ENCODE measurements at places on chromosomes 2 and 18.

GRCh38 chr2:239554766-239555570 is 154.1 kb upstream of the HDAC4 start:
- DNase-seq, result no peak

DNA sequence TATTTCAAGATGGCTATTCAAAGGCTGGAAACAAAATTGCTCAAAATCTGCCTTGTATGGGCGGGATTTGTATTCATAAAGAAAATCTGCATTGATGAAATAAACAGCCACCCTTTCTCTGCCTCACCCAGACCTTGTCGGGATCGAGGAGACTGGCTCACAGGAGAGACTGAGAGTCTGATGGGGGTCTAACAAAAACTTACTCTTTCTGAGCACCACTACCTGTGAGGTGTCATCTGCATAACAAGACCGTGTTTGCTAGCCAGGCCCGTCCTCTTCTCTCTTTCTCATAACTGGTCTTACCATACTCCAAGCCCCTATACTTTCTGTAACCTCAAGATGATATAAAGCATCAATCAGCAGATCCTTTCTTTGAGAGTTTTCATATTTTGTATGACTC is 115.6 kb downstream of the INO80D start:
- DNase-seq, result no peak

- no peak for DNase-seq
Observed at GRCh38 chr2:96882906-96883305, 13.0 kb upstream of the SEMA4C start.

DNA sequence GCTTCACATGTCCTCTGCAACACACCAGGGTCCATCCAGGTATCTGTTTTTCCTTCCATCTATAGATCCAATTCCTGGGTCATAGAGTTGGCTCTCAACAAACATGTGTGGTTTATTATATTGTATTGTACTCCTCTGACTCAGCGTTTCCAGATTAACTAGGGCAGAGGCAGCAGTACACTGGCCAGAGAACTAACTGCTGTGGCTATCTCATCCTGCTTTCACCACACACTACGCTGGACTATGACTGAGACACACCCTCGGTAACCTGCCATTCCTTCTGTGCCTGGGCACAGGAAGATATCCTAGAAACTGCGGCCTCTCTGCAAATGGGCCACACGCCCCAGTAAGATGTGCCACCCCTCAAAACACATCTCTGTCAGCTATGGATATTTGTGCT is 159.8 kb upstream of the STK17B start:
- DNase-seq, result no peak

DNA sequence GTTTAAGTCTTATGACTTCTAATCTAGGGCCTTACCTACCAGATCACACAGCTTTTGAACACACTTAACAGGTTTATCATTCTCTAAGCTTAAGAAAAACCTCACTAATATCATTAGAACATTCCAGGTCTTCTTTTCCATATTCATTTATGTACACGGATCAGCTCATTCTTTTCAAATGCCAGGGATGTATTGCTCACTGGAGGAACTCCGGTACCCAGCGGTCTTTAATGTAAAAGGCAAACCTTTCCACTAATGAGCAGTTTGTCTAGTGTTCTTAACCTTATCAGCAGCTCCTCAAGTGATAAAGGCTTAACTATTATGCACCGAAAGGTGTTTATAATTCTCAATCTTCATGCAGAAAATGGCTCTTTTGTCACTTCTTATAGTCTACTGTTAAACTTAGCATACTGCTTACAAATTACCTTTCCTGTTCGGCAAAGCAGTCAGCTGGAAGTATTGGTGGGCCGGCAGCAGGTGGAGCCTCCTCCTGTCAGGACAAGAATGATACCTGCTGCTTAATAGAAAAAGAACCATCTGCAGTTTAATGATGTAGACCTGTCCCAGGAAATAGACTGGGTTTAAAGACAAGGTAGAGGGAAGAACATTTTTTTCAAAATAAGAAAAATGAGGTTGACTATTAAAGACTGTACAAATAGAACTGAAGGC is 142.7 kb downstream of the FIGN start:
- DNase-seq, result no peak

- no peak for DNase-seq
Observed at GRCh38 chr2:88355486-88355885, 97.0 kb downstream of the FOXI3 start.

DNA sequence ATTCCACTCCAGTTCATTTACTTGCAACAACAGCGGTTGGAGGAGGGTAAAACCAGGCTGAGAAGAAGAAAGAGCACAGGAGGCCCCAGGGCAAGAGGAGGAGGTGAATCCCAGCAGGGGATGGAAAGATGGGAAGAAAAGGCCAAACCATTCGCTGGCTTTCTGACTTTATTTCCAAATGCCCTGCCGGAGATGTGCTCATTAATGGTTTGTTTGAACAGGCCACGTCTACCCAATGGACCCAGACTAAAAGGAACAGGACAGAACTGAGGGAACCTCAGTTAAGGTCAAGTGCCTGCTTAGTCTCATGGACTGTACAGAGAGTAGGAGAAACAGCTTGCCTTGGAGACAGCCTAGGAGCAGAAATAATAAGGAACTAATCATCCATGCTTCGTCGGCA is 121.6 kb upstream of the NDUFV2 start:
- peak; percentile 31 for DNase-seq

DNA sequence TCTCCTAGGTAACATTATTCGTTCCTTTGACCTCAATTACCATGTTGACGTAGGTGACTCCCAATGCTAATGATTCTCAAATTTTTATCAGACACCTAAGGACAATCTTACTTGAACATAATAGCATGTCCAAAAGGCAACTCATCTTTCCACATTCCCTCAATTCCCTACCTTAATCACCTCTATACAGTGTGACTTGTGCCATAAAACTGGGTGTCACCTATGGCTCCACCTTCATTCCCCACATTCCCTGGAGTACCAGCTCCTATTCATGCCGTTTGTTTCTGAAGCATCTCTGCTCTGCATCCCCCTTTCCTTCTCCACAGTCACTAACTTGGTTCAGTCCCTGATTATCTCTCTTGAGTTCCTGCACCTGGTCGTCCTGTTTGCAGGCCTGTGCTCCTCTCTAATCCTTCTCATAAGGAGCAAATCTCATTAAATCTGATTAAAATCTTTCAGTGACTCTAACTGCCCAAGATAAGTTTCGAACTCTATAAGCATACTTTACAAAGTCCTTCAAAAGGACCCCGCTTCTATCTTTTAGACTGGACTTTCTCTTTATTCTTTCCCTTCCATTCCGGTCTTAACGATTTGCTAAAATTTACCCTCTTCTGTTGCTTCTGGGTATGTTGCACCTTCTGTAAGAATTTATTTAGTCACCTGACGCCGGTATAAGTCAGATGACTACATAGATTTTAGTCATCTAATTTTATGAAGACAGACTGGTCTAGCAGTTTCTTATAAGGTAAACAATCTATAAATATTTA is 128.7 kb downstream of the OSBPL1A start:
- no peak for DNase-seq

DNA sequence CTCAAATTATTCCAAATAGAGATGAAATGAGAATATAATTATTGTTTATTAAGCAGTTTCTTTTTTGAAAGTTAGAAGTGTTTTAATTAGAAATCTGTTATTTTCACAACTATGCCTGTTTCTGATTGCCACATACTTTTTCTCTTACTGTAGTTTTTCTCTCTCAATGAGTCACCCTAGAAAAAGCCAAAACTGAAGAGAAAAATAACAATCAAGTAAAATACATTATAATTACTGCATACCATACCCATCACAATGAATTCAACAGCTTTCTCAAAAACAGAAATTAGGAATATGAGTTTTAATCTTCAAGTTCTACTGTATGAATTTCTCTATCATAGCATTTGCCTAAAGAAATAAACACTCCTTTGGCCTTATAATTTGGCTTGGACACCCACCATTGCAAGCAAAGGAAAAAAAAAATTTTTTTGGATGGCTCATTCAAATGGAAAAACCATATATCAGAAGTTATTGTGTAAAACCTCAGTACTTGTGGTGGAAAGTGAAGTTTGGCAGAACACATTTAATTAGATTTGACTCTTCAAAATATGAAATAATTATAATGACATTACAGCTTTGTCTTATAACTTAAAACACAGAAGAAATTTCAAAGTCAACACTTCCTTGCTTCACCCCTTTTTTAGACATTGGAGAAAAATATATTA is 138.5 kb downstream of the DYM start:
- no peak for DNase-seq

DNA sequence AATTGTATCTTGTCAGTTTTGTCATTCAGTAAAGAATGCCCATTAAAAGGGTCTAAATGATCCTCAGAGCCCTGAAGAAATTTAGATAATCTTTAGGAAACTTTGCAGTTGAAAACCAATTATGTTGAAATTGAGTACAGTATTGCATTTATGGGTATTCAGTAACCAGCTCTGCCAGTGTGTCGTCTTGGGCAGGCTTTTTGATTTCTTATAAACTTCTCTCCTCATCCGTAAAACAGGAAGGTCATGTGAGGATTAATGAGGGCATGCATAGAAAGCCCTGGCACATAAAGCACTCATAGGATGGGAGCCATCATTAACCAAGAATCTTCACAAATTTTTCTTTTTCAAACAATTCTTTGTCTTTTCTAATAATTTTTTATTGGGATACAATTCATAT is 14.8 kb downstream of the PNO1 start:
- DNase-seq, result no peak

DNA sequence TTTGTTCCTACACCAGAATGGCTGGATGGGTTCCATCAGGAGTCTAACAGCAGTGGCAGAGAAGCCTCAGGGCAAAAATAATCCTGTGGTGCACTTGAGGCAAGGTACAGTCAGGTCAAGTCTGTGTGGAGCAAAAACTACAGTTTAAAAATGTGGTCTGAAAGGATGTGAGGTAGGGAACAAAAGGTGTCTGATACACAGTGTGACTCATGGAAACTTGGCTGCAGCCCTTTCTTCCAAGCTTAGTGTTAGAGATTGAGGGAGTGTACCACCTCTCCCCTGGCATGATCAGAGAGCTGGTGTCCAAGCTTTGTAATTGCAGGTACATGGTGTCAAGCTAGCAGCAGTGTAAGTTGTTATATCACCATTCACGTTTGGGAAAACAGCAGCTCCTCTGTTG is 8.9 kb downstream of the ANKAR start:
- DNase-seq, result no peak

DNA sequence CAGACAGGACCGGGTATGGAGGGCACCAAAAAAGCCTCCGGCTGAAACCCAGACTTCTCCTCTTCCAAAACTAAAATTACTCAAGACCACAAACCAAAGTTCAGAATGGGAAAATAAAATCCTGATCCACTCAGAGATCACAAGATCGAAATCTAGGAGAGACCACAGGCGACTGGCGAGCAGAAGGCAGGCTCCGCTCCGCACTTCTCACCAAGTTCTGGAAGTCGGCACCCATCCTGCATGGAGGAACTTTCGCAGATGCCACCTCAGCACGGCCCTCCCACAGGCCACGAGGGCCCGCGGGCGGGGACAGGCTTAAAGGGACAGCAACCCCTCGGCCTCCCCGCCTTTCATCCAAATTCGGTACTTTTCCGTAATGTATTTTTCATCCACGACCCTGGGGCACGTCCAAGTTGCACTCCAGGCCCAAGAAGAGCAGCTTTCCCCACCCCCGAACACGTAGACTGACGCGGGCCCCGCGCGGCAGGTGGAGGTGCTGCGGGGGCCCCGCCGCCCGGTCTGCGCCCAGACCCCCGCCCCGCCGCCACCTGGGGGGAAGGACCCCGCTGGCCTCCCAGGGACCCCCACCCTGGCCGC is 43.7 kb downstream of the HDLBP start:
- DNase-seq, result peak; percentile 17

- DNase-seq, result no peak
Observed at GRCh38 chr18:25420077-25420825, 68.3 kb upstream of the ZNF521 start.

- DNase-seq, result no peak
Observed at GRCh38 chr2:20346565-20347381, 3.9 kb downstream of the PUM2 start.

DNA sequence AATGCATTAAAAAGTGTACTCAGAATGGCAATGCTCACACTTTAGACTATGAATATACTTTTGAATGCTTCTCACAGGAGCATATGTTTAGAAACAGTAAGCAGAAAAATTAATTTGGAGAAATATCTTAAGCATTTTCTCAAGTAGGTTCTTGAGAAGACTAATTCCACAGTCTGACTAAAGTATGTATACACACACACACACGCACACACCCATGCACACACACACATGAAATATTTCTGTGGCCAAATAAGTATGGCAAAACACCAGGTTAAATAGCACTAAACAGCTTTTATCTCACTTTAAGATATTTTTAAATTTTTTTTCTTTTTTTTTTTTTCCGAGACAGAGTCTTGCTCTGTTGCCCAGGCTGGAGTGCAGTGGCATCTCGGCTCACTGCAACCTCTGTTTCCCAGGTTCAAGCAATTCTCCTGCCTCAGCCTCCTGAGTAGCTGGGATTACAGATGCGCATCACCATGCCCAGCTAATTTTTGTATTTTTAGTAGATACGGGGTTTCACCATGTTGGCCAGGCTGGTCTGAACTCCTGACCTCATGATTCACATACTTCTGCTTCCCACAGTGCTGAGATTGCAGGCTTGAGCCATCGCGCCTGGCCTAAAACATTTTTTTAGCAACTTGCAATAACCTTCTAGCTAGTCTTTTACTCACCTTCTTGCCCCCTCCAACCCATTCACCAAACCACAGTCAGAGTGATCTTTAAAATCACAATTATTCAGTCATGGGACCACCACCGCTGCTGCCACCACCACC is 67.5 kb upstream of the SCG2 start:
- no peak for DNase-seq

DNA sequence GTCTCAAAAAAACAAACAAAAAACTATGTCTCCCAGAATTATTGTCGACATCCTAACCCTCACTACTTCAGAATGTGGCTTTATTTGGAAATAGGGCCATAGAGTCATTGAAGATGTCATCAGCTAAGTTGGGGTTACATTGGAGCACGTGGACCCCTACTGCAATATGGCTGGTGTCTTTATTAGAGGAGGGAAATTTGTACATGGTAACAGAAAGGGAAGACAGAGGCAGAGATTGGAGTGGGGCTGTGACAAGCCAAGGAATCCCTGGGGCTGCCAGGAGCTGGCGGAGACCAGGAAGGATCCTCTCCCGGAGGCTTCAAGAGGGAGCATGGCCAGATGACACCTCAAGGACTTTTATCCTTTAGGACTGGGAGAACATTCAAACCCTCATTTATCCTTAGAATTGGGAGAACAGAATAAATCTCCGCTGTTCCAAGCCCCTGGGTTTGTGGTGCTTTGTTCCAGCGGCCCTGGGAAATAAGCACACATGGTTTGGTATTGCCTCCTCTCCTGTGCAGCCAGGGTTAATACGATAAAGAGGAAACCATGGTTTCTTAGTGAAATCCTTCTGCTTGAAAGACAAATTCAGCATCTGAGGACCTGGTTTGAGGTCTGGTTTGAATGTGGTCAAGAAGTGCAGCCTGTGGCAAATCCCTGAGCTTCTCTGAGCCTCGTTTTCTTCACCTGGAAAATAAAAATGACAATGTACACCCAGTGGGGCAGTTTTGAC is 184.7 kb downstream of the MYCN start:
- DNase-seq, result no peak

GRCh38 chr2:108936076-108936864 is 52.8 kb downstream of the EDAR start:
- no peak for DNase-seq
